ENCODE measurements at places on chromosomes 5 and 9.

GRCh38 chr5:88845081-88845697 is 37.8 kb downstream of the MEF2C start:
- no peak for DNase-seq

DNA sequence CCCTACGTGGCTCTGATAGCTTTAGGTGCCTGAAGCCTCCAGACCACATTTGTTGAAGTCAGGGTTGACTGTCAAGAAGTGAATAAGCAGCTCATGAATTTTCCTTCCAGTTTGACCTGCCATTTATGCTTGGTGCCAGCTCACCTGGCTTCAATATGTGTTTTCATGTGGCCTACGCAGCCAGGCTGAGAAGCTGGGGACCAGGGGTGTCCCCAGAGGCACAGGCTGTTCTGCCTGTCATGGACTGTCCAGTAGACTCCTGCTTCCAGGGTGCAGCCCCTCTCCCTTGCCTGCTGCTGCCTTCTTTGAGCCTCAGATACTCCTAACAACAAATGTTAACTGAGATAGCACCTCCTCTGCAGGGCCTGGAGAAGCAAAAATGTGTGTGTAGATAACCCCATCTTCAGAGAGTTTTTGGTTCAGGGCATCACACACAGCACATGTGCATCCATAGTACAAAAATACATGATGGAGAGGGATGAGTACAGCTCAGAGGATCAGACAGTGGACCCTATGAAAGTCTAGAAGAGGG is 5.8 kb downstream of the TNFAIP8 start:
- no peak for DNase-seq

DNA sequence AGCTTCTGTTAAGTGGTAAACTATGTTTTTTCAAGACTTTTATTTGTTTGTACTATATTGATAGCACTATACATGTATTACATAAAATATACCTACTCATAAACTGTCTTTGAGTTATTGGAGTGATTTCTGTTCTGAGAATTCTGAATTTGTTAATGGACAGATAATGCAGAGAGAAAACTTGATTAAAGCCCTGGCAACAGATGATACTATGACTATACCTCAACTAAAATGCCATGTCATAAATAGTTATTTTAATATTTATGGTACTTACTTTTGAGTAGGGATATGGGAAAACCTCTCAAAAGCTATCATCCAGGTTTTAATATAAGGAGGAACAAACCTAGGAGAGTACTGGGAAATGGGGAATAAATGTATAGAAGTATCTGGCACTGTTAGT is 947.2 kb upstream of the ARRDC3 start:
- no peak for DNase-seq

DNA sequence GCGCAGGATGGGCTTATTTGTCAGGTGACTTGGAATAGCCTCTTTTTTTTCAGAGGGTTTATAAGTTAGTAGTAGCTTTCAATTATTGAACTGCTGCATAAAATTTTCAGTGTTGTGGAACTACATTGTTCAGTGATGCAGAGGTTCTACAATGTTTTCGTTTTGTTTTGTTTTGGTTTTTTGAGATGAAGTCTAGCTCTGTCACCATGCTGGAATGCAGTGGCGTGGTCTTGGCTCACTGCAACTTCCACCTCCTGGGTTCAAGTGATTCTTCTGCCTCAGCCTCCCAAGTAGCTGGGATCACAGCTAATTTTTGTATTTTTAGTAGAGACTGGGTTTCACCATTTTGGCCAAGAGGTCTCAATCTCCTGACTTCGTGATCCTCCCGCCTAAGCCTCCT is 22.0 kb downstream of the NUP188 start:
- no peak for DNase-seq

DNA sequence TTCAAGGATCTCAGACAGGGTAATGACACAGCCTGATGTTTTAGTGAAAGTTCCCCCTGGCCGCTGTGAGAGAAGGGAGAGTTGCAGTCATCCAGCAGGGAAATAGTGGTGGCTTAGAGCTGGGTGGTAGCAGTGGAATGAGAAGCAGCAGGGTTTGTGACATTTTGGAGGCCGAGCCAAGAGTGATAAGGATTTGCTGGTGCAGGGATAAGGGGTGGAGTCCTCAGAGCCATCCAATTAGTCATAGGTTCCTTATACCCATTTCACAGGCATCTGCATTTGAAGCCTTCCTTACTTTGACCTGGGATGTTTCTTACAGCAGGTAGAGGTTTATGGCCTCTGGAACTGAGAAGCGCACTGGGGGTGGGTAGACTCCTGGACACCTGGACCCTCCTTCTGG is 12.8 kb downstream of the JADE2 start:
- DNase-seq: no peak

- no peak for DNase-seq
Measured at GRCh38 chr9:120663380-120663779, 50.9 kb downstream of the MEGF9 start.

GRCh38 chr5:114319236-114319635 is 42.6 kb upstream of the KCNN2 start:
- no peak for DNase-seq

- DNase-seq: peak; percentile 55
Measured at GRCh38 chr5:2038321-2039179, 155.8 kb upstream of the IRX4 start.

DNA sequence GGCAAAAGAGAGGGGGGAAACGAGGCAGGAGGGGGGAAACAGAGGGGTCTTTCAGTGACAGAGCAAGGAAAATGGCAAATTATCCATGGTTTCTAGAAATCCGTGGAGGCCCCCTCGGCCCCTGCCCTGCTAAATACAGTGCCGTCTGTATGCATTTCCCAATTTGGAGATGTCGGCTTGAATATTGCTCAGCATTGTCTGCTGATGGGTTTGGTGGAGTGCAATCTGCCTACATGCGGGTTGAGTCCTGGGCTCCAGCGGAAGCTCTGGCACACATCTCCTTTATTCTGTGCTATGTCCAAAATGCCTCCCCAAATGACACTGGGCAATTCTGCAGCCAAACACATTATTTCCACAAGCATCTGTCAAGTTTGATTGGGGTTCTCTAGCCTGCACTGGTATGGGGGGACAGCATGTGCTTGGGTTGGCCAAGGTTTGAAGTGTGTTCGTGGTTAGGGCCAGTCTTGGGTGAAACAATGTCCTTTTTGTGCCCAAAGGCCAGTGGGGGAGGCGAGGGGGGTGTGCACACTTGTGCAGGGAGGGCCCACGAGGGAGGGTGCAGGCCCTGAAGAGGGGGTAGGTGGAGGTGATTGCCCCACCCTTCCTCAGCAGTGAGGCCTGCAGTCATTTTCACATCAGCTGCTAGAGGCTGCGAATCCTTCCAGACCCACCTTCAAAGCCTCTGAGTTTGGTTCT is 6.2 kb upstream of the NEUROG1 start:
- DNase-seq: no peak

GRCh38 chr5:174464504-174465165 is 259.7 kb upstream of the MSX2 start:
- no peak for DNase-seq

DNA sequence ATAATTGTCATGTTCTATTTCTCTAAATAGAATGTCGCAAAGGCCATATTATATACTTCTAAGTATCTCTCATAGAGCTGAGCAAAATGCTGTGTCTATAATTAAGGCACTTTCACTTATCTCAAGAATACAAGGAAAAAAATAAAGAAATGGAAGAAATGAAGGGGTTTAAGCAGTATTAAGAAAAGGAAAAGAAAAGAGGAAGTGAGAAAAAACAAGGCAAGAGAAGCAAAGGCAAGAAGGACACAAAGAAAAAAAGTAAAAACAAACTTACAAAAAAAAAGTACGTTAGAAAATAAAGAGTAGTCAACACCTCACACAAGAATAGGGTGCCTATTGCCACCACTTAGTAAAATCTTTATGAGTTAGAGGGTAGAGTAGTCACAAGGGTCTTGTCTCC is 506.2 kb downstream of the GABRG2 start:
- DNase-seq: no peak
